ENCODE measurements at places on chromosomes 7 and 10. TPM values are rescaled to one million over a fixed set of nuclear protein-coding genes. Genes with fewer than 3 reads are reported as not detected.

The TMEM225B gene
- 0.42 TPM for total RNA-seq

The HMX3 gene
- total RNA-seq = 0.24 TPM

The CDNF gene
- 0.96 TPM for total RNA-seq

The TYW1 gene
- total RNA-seq = 17.8 TPM

The OR2AE1 gene
- total RNA-seq = not detected

The LIPK gene
- total RNA-seq = not detected

The CALN1 gene
- not detected for total RNA-seq

The TUBAL3 gene
- total RNA-seq = not detected

The MUC12 gene
- not detected for total RNA-seq

The MYL7 gene
- total RNA-seq = not detected

The ABCC2 gene
- 0.99 TPM for total RNA-seq

The IQCE gene
- 6.1 TPM for total RNA-seq

The IFIT1B gene
- not detected for total RNA-seq

The CADPS2 gene
- total RNA-seq = not detected

The BTBD16 gene
- not detected for total RNA-seq

The RSU1 gene
- 59.5 TPM for total RNA-seq

The GPR37 gene
- total RNA-seq = not detected

The ADCY1 gene
- 0.06 TPM for total RNA-seq

The FAM25C gene
- total RNA-seq = not detected

The PNLIPRP2 gene
- total RNA-seq = not detected

The MRPS24 gene
- total RNA-seq = 142 TPM

The TEX47 gene
- total RNA-seq = not detected

The PNLIPRP1 gene
- not detected for total RNA-seq

The BHLHA15 gene
- 2.0 TPM for total RNA-seq

The ADAM22 gene
- 3.5 TPM for total RNA-seq

The FAM241B gene
- 9.9 TPM for total RNA-seq

The XRCC2 gene
- total RNA-seq = 21.3 TPM

The COA1 gene
- total RNA-seq = 82.1 TPM

The PVRIG gene
- total RNA-seq = 34.5 TPM

The OPALIN gene
- not detected for total RNA-seq

The COL26A1 gene
- total RNA-seq = not detected

The C10orf143 gene
- total RNA-seq = 3.8 TPM

The TLL2 gene
- 0.12 TPM for total RNA-seq

The ANXA7 gene
- 126 TPM for total RNA-seq

The HOXA7 gene
- total RNA-seq = not detected

The ARHGAP12 gene
- total RNA-seq = 2.8 TPM

The NYAP1 gene
- 0.29 TPM for total RNA-seq

The NUTM2A gene
- 0.66 TPM for total RNA-seq

The AP4M1 gene
- 13.1 TPM for total RNA-seq
